ENCODE measurements at places on chromosomes 3 and 15.

DNA sequence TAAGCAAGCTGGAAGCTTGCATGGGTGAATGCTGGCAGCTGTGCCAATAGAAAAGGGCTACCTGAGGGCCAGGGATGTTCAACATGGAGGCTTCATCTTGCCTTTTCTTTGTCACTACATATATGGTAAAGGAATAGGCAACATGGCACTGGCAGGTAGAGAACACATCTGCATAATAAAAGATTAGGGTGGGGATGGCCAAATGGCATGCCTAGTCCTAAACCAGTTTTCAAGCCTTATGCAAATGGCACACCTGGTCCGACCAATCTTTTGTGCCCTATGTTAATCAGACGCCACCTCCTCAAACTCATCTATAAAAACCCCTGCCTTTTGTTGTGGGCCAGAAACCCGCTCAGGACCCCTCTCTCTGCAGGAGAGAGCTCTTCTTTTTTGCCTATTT lies 216.8 kb upstream of the PROK2 start:
- no peak for DNase-seq

DNA sequence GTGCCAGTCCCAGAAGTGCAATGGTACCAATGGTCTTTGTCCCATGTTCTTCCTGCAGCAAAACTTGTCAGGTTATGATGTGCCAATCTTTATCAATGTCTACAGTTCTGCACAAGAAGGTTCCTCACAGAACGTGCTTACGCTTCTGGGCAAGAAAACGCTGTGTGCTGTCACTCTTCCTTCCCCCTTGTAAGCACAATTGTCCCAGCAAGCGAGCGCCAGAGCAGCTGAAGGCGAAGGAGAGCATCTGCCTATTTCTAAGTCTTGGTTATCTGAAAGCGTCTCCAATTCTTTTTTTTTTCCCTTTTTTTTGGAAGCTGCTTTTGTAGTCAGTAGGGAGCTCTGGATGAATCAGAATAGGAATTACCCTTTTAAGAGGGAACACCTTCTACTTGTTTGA lies 514.4 kb downstream of the FGF12 start:
- DNase-seq: no peak

- DNase-seq: no peak
These were observed 127.3 kb downstream of the FEZF2 start for GRCh38 chr3:62246094-62246493.

- no peak for DNase-seq
These were observed 31.4 kb downstream of the EIF3J start for GRCh38 chr15:44568338-44568737.

GRCh38 chr3:77320514-77320913 lies 280.6 kb downstream of the ROBO2 start:
- no peak for DNase-seq

GRCh38 chr3:380801-381200 lies 184.2 kb downstream of the CHL1 start:
- no peak for DNase-seq
